SIG-M5 (cell line): ENCODE measurements at places on chromosomes 2 and 18.

DNA sequence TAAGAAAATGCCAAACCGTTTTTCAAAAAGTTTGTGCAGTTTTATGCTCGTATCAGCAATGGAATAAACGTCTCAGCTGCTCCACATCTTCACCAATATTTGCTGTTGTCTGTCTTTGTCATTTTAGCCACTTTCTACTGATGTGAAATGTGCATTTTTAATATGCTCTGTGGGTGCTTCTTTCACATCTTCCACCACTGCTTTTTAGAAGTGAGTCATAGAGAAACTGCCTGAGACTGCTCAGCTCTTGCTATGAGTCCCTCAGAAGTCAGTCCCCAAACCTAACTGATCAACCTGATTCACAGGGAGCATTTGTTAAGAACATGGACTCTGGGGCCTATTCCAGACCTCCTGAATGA, 41.0 kb upstream of the EPC2 start:
- DNase-seq = no peak

GRCh38 chr2:230552181-230552580, 136.2 kb downstream of the SP100 start:
- DNase-seq = no peak

DNA sequence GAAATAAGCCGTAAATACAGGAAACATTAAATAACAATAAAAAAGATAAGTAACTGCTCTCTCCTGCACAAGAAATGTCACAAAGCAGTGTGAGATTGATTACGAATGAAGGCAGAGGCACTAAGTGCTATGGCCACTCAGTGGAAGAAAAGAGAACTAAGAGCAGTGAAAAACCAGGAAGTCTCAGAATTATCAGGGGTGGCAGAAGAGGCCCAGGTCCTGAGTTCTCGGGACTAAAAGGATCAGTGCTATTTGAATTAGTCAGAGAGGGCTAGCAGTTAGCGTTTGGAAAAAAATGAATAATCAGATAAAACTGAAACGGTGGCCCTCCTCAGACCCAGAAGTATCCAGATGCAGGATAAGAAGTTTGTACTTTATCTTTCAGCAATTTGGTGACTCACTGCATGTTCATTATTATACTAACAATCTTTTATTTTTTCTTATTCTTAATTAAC, 367.1 kb downstream of the ZEB2 start:
- DNase-seq = no peak

- no peak for DNase-seq
Observed at GRCh38 chr2:135198481-135198880, 146.4 kb downstream of the RAB3GAP1 start.

DNA sequence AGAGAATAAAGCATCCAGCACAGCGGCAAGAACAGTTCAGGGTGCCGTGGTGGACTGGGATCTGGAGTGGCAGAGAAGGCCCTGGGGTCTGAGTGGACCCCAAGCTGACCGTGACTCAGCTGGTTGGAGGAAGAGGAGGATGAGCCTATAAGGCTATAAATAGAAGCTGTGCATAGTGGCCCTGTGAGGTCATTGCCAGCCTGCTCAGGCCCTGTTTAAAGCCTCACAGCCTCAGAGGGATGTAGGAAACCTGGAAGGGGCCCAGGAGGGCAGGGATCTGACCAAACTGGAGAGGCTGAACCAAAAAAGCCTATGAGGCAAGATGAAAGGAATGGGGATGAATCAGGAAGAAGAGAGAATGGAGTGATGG, 11.3 kb upstream of the DES start:
- DNase-seq = no peak

- no peak for DNase-seq
Observed at GRCh38 chr2:224630659-224631550, 45.7 kb upstream of the CUL3 start.

DNA sequence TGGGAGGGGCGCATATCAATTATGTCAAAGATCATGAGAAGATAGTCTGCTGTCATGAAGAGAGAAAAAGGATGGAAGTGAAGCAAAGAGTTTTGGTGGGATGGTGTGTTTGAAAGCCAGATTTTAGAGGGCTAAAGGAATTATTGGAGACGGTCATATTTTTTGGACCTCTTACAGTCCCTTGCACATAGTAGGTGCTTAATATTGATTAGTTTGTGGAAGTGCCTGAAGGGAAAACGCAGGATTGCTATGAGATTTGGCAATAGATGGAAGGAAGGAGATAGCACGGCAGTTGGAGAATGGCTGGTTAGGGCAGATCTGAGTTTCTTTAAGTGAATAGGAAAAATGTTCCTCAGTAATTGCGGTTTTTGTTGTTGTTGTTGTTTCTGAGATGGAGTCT, 15.9 kb downstream of the EPB41L5 start:
- no peak for DNase-seq

DNA sequence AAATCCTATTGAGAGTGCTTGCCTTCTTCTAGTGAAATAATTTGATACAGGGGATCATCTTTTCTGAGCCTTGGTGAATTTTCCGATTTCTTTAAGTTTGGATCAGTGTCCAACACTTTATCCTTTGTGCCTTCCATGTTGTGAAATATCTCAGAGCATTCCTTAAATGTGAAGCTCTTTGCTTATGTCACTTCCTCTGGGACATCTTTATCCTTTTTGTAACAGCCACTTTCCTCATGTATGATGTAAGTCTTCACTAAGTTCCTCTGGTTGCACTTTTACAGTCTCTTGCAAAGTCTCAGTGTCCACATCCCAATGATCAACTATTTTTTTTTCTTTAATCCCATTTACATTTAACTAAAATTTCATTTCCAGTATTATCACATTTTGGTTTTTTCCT, 254.2 kb downstream of the EN1 start:
- DNase-seq = no peak

DNA sequence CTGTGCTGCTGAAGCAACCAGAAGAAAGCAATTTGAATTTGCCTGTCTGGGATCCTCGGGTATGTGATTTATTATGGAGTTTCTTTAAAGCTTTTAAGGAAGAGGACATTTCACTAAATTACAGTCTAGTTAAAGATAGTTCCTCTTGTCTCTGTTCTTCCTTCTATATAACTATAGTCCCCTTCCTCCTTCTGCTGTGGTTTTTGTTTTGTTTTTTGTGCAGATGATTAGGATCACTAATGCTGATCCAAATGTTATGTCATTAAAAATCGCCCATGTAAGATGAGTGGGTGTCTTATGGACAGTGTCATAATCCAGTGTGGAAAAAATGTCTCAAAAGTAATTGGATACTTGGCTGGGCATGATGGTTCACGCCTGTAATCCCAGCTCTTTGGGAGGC, 24.7 kb downstream of the PAPOLG start:
- no peak for DNase-seq

- DNase-seq = no peak
Observed at GRCh38 chr18:6928359-6928758, 189.2 kb downstream of the LAMA1 start.

DNA sequence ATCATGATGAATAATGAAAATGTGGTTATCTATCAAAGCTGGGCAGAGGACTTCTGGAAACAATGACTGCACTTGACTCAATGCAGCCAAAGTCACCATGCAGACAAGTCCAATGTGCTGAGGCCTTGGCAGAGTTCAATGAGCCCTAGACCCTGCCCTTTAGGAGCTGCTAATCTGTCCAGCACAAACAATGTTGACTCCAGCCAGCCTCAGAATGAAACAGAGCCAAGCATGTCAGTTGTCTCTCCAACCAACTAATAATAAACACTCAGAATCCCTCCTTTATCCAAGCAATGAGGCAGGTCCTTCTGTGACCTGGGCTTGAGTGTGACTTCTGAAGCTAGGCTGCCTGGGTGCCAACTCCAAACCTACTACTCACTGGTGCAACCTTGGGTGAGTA, 270.6 kb downstream of the BCL11A start:
- DNase-seq = no peak

DNA sequence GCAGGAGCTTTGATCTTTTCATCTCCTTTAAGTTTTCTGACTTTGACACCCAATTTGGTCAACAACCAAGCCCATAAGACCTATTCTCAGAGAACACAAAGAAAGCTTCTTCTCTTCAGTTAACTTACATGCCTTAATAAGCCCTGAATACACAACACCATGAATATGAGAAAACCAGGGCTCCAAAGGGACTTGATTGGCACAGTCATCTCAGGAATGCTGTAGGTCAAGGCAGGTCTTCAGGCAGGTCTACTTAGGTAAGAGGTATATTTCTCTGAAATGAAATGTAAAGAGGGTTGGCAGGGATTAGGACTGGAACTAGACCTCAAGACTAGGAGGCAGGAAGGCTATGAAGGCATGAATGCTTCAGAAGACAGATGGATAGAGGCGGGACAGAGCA, 24.4 kb upstream of the EIF2AK3 start:
- DNase-seq = no peak

- DNase-seq = no peak
Observed at GRCh38 chr18:5516841-5517240, 27.0 kb downstream of the EPB41L3 start.

DNA sequence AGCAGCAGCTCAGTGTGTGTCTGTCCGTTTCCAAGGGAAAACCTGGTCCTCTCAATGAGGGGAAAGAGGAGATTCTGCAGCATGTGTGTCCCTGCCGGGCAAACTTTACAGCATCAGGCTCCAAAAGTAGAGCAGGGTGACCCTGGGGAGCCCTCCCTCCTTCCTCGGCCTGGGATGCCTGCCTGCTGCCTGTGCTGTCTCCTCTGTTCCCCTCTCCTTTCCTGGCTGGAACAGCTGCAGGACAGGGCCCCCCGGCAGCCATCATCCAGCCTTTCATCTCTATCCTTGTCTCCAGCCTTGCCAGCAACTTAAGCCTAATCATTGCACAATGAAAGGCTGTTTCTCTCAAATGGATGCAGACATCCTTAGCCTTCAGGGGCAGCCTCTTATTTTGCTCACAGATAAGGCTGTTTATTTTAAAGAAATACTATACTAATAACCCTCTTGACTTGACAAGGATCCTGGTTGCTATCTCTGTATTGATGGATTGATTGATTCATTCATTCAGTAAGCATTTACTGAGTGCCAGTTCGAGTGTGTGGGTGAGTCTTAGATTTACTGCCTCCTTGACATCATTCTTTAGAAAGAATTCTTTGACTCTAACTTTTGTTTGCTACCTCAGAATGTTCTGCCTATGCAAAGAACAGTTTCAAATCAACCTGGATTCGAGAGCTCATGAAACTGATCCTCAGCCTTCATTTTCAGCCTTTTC, 40.6 kb upstream of the EDAR start:
- no peak for DNase-seq

GRCh38 chr18:74284191-74284979, 7.4 kb downstream of the CYB5A start:
- DNase-seq = no peak

DNA sequence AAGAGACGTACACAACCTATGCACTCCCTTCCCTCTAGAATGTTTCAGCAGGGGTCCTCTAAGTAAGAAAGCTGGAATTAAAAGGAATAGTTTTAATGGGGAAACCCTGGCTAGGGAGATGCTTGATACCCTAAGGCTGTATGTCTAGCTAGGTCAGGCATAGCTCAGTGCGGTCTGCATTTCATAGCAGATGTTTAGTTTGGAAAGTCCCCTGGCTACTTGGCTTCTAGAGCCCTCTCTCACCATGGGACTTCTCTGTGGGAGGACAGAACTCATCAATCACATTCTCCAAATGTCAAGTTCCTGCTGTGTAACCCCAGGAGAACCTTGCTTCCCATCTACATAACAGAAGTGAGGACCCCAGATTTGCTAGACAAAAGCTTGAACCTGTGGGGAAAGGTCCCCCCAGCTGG, 24.1 kb upstream of the ANXA4 start:
- DNase-seq = no peak

- DNase-seq = no peak
Observed at GRCh38 chr2:37784759-37785149, 113.3 kb upstream of the CDC42EP3 start.

- DNase-seq = no peak
Observed at GRCh38 chr2:183903026-183903425, 695.3 kb upstream of the ZNF804A start.

- DNase-seq = no peak
Observed at GRCh38 chr2:74391209-74391579, 11.1 kb upstream of the DCTN1 start.

DNA sequence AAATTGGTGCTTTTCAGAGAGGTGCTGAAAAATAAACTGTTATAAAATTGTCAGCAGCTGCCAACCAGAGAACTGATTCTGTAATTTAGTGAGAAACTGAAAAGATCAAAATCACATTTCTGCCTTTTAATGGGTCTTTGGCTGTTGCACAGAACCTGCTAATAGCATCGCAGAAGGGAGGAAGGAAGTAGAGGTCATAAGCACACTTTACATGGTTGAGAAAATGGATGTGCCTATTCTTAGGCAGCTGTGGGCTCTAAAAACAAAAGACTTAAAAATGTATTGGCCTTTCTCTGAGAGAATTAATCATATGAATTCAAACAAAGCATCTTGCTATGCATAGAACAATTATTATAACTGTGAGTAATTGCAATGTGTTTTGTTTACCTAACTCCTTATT, 1186.9 kb downstream of the DSC3 start:
- DNase-seq = no peak

GRCh38 chr2:233112776-233113452, 52.8 kb downstream of the INPP5D start:
- no peak for DNase-seq

- DNase-seq = no peak
Observed at GRCh38 chr2:165888171-165888570, 65.4 kb downstream of the TTC21B start.

DNA sequence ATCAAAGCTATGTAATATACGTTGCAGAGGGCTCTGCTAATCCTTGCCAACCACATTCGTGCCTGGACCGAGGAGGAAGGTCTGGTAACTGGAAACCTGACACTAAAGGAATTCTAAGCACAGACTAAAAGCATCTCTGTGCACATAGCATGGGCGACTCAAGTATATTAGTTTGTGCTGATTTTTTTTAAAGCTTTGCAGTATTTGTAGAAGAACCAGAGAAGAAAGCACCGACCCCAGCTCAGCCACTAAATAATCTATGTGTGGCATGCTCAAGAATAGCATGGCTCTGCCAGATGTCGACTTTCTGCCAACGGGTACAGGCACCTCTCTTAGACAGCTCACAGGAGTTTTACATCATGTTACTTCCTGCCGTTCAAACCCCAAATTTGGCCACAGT, 73.2 kb upstream of the NRP2 start:
- no peak for DNase-seq
